ENCODE measurements at places on chromosomes 2 and 18.

- no peak for DNase-seq
Observed at GRCh38 chr18:78642296-78642951, 337.2 kb upstream of the SALL3 start.

DNA sequence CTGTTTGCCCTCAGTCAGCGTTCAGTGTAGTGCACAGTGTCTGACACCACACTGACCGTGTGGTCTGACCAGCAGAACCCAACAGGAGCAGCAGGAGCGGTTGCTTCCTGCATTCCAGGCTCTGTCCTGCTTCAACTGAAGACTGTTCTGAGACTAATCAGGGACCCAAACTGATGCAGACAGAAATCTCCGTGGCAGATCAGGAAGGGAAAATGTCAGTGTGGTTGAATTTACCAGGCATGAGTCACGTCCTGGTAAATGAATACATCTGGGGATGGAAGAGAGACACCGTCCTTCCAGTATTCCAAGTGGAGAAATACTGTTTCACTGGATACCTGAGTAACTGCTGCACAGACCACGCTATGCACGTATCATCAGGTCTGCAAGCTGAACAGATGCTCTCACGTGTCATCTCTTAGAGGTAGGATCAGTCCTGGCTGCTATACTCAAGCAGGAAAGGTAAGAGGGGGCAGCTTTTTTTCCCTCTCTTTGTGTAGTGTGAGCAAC, 223.6 kb upstream of the EPAS1 start:
- DNase-seq = peak; percentile 99

- peak; percentile 87 for DNase-seq
Observed at GRCh38 chr18:58004317-58004716, 39.7 kb upstream of the NEDD4L start.

GRCh38 chr18:8601277-8602032, 7.8 kb upstream of the RAB12 start:
- DNase-seq = no peak

GRCh38 chr2:213189001-213189899, 37.8 kb upstream of the IKZF2 start:
- peak; percentile 76 for DNase-seq

- no peak for DNase-seq
Observed at GRCh38 chr2:180328795-180329422, 321.8 kb upstream of the CWC22 start.

DNA sequence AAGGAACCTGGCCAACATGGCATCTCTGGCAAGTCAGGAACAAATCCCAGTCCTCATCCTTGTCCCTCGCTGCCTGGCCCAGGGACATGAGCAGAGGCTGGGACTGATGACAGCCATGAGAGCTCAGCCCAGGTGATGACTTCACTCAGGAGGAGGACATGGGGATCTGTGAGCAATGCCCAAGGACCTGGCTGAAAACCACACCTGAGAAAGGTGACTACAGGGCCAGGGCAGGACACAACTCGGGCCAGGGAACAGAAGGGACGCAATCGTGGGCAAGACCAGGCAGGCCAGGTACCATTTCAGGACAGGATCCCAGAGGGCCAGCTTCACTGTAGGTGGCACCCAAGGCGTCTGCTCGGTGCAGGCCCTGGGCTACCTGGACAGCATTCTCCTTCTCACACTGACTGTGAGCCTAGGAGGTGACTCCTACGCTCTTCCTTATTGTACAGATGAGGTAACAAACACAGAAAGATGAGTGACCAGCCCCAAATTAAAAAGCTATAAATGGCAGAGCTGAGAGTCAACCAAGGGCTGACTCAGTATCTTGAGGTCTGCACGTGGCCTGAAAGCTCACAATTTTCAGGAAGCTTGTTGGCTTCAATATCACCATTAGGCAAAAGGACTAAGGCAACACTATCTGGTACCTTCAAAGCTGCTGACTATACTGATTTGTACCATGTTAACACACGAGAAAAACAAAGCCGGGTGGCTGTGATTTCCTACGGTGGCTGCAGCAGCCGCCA, 141.1 kb downstream of the EIPR1 start:
- no peak for DNase-seq

DNA sequence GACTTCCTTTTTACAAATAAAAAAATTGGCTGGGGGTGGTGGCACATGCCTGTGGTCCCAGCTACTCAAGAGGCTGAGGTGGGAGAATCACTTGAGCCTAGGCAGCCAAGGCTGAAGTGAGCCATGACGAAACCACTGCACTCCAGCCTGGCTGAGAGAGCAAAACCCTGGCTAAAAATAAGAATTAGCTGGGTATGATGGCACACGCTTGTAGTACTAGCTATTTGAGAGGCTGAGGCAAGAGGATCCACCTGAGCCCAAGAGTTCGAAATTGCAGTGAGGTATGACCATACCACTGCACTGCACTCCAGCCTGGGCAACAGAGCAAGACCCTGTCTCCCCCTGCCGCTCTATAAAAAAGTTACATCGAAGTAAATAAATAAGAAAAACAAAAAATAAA, 33.7 kb downstream of the GFPT1 start:
- no peak for DNase-seq

DNA sequence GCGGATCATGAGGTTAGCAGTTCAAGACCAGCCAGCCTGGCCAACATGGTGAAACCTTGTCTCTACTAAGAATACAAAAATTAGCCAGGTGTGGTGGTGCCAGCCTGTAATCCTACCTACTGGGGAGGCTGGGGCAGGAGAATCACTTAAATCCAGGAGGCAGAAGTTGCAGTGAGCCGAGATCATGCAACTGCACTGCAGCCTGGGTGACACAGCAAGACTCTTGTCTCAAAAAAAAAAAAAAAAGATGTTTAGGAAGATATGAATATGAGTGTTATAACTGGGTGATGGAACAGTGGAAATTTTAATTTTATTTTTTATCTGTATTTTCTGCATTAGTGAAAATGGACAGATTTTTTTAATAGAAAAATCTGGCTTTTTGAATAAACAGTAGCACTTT, 14.5 kb downstream of the MAPRE2 start:
- DNase-seq = no peak

DNA sequence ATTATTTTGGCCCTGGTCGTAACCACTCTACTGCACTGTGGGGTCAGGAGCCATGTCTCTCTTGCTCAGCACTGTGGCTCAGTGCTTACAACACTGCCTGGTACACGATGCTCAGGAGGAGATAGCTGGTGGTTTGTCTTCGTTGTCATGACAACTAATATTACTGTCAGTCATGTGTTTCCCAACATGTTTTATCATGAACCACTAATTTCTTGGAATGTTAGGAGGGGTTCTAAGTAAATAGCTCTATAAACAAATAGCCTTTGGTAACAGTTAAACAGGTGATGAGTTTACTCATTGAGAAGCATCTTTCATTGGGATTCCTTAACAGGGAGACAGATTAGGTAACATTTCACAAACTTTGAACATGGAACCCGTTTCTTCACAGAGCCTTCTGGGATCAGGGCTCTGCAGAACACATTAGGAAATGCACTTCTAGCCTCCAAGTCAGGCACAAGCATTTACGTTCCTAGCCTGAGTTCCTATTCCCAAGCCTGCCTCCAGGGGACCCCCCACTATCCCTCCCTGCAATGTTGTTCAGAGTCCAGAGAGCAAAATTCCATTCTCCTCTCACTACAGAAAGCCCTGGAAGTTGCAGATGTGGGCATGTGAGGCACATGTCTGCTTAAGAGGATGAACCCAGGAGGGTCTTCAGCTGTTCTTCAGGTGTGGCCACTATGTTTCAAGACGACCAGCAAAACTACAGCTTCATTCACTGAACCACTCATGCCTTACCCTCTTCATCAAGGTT, 6.4 kb upstream of the RBM44 start:
- DNase-seq = peak; percentile 15

Data from M059J (cell line).